ENCODE measurements at places on chromosomes 1 and 21.

- DNase-seq: no peak
Observed at GRCh38 chr21:28633839-28634555, 358.7 kb downstream of the LTN1 start.

GRCh38 chr1:199742547-199742946 lies 285.0 kb upstream of the NR5A2 start:
- DNase-seq: no peak

DNA sequence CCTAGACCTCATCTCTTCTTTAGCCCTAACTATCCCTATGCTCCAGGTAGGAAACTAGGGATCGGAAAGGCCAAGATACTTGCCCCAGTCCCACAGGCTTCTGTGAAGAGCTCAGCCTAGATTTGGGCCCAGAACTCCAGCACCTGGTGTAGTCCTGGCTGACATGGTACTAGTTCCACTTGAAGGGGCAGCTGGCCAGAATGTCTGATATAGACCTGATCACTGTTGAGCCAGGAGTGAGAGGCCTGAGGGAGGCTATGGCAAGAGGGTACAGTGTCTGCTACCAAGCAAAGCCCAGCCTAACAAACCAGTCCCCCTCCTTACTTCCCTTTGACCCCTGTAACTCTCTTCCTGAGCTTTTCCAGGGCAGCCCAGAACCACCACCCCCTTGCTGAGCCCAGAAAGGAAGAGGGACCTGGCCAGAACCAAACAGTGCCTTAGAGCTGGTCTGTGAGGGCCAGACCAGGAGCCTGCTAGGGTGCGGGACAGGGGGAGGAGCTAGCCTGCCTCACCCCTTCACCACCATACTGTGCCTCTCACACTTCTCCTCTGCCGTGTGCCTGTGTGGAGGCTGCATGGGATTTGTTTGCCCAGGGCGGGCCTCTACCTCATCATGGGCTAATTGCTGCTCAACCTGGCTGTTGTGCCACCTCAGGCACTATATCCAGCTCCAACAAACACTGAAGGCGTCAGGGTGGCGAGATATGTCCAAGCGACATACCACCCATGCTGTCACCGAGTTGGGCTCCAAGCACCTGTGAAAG lies 10.9 kb downstream of the POMGNT1 start:
- DNase-seq: no peak

GRCh38 chr21:35697321-35697808 lies 363.0 kb downstream of the SETD4 start:
- no peak for DNase-seq

DNA sequence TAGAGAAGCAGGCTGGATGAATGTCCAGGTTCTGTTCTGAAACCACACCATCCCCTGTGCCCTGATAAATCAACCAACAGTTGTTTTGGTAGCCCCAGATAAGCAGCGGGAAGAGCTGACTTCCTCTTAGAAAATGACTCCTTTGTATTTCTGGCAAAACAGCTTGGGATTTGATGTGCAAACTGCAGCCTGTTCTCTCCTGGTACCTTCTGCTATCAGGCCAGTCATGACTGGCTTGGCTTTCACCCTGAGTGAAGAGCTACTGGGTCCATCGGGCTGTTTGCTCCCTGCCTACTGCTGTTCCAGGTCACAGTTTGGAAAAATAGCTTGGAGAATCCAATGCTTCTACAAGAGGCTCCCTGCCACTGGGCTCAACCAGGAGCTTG lies 116.8 kb downstream of the DTL start:
- no peak for DNase-seq

DNA sequence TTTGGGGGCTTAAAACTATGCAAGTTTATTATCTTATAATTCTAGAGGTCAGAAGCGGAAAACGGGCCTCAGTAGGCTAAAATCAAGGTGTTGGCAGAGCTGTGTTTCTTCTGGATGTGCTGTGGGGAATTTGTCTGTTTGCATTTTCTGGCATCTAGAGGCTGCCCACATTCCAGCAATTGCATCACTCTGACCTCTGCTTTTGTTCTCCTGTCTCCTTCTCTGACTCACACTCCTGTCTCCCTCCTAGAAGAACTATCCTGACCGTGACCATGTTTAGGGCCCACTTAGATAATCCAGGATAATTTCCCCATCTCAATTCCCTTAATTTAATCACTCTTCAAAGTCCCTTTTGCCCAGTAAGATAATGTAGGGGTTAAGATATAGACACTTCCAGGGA lies 127.4 kb upstream of the DEPDC1 start:
- DNase-seq: no peak

DNA sequence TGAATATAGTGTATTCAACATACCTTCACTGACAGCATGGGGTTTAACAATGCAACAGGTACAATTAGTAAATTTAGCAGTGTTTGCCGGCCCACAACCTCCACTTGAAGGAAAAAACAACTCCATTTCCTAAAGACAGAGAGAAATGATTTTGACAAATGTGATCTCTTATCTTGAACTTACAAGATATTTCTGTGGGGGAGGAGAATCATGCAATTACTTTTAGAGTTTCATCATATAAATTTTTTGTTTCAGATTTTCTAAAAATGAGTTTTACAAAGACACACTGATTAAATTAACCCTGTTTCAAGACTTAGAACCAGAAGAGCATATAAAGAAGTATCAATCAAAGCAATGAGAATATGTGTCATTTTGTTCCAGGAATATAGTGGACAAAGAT lies 80.3 kb downstream of the NME7 start:
- DNase-seq: no peak

- no peak for DNase-seq
Observed at GRCh38 chr21:14684071-14684470, 138.0 kb upstream of the SAMSN1 start.

- DNase-seq: no peak
Observed at GRCh38 chr1:117267232-117267774, 56.6 kb upstream of the VTCN1 start.

DNA sequence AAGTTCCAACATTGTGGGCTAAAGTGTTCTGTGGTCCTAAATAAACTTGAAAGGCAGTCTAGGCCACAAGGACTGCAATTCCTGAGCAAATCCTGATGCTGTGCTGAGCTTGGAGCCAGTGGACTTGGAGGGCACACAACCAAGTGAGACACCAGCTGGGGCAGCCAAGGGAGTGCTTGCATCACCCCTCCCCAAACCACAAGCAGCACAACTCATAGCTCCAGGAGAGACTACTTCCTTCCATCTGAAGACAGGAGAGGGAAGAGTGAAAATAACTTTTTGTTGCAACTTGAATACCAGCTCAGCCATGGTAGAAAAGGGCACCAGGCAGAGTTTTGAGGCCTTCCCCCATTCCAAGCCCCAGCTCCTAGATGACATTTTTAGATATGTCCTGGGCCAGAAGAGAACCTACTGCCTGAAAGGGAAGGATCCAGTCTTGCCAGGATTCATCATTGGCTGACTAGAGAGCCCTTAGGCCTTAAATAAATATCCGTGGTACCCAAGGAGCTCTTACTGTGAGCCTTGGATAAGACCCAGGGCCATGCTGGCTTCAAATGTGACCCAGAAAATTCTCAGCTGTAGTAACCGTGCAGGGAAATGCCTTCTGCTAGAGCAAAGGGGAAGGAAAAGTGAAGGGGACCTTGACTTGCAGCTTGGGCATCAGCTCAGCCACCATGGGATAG lies 35.4 kb upstream of the LRRC8B start:
- no peak for DNase-seq

- DNase-seq: no peak
Observed at GRCh38 chr21:44802396-44803153, 955 bp upstream of the UBE2G2 start.

- peak; percentile 38 for DNase-seq
Observed at GRCh38 chr1:207863893-207864535, 46.9 kb downstream of the CD34 start.
